ENCODE measurements at places on chromosomes 12 and 14. TPM values are rescaled to one million over a fixed set of nuclear protein-coding genes. Genes with fewer than 3 reads are reported as not detected.

Gene KRT72
- total RNA-seq, result not detected

Gene LYZ
- not detected for total RNA-seq

Gene AQP6
- total RNA-seq, result not detected

Gene CLEC4C
- not detected for total RNA-seq

Gene RASSF8
- total RNA-seq, result 0.13 TPM

Gene PMCH
- total RNA-seq, result 3.1 TPM

Gene RBMS2
- total RNA-seq, result 6.5 TPM

Gene ULK1
- 28.4 TPM for total RNA-seq

Gene ACOT4
- 1.1 TPM for total RNA-seq

Gene ACSS3
- total RNA-seq, result not detected

Gene TAS2R7
- total RNA-seq, result not detected

Gene CLBA1
- 3.1 TPM for total RNA-seq

Gene CCDC88C
- 85.9 TPM for total RNA-seq

Gene ACRBP
- 0.83 TPM for total RNA-seq

Gene HOTAIR
- total RNA-seq, result not detected

Gene LHX5
- not detected for total RNA-seq

Gene TC2N
- 21.5 TPM for total RNA-seq

Gene KRT6C
- not detected for total RNA-seq

Gene KRR1
- total RNA-seq, result 130 TPM

Gene AQP5
- total RNA-seq, result not detected

Gene SMAGP
- 0.16 TPM for total RNA-seq

Gene TDRD9
- not detected for total RNA-seq

Gene SOCS2
- total RNA-seq, result 28.2 TPM

Gene KRT80
- not detected for total RNA-seq

Gene IRAK3
- total RNA-seq, result 3.2 TPM

Gene POTEG
- not detected for total RNA-seq

Gene PLCZ1
- total RNA-seq, result not detected

Gene OR4K17
- total RNA-seq, result not detected

Gene NEUROD4
- 0.05 TPM for total RNA-seq

Gene ZNF891
- 2.4 TPM for total RNA-seq

Gene FOXG1
- not detected for total RNA-seq

Gene OASL
- 3.1 TPM for total RNA-seq

Gene DICER1
- 87.2 TPM for total RNA-seq

Gene RAD9B
- total RNA-seq, result 1.4 TPM

Gene SAMD15
- total RNA-seq, result 0.29 TPM

Gene TAS2R10
- not detected for total RNA-seq

Gene TCL1B
- total RNA-seq, result not detected

Gene DLGAP5
- 26.4 TPM for total RNA-seq

Gene TMCC3
- 0.12 TPM for total RNA-seq

Gene CFAP54
- total RNA-seq, result 0.17 TPM

Gene TSPAN8
- total RNA-seq, result not detected

Gene MYH6
- total RNA-seq, result 0.59 TPM

Gene LRIG3
- total RNA-seq, result not detected

Gene PPM1H
- total RNA-seq, result not detected

Gene LALBA
- total RNA-seq, result not detected

Gene OR8S1
- not detected for total RNA-seq

Gene GZMH
- 35.7 TPM for total RNA-seq

Gene GLIPR1
- total RNA-seq, result 7.3 TPM

Gene FERMT2
- total RNA-seq, result 2.1 TPM

Gene C12orf54
- not detected for total RNA-seq

Gene ERP27
- 2.3 TPM for total RNA-seq

Gene DBX2
- total RNA-seq, result not detected

Gene KIF26A
- total RNA-seq, result 0.17 TPM

Gene PDZRN4
- total RNA-seq, result not detected

Gene KCNJ8
- not detected for total RNA-seq

Gene MANSC4
- not detected for total RNA-seq

Measured in activated T-helper 1 cell treated with anti-CD3 and anti-CD28 coated beads, Interleukin-12 subunit alpha, Interleukin-12 subunit beta, Interleukin-2, Interleukin-4 antibody, amounts not matched to agents 30 ng/mL and 10 ng/mL and 1 ng/mL, durations not matched to agents 14 hours and 24 hours and 36 hours (primary cell).